Stimulated activated naive CD8-positive, alpha-beta T cell treated with anti-CD3 and anti-CD28 coated beads, Interleukin-15, Interleukin-2, amounts not matched to agents 100 U/mL and 50 U/mL, for 24 hours (primary cell): ENCODE measurements at places on chromosomes 2 and 18.
A peak's percentile ranks its signal among the peaks of the same experiment; 100 is the strongest.

DNA sequence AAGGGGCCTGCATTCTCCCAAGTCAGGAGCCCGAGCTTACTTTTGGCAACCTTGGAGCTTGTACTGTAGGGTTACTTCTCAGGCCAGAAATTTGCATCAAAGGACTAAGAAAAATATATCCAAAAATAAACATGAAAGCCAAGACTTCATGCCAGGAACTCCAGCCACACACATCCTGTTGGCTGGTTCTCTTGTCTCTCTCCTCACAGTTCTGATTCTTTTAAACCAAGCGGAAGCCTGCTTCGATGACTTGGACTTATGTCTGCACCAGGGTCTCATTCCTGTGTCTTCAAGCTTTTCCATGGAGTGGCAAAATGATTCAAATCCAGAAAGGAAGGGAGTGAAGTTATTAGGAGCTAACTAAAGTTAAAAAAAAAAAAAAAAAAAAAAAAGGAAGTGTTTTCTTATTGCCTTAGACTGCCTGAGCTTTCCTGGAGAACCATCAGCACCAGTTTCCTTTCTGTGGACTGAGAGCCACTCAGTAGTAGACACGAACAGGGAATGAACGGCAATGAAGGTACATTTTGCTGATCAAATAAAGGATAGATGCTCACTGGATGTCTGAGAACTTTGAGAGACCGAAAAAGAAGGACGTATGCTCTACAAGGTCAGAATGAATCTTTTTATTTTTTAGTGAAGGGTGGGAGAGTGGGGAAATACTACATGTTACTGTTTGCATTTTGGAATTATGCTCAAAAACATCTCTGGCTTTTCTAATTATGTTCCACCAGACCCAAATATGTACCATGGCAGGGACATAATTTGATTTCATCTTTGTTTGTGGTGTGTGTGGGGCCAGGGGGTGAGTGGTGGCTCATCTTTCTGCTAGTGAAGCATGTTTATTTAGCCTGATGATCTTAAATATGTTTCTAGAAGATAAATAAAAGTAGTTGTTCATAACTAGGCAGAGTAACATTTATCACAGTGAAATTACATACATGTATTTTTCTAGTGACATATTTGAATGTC is 86.0 kb downstream of the RAPGEF4 start:
- DNase-seq = no peak

DNA sequence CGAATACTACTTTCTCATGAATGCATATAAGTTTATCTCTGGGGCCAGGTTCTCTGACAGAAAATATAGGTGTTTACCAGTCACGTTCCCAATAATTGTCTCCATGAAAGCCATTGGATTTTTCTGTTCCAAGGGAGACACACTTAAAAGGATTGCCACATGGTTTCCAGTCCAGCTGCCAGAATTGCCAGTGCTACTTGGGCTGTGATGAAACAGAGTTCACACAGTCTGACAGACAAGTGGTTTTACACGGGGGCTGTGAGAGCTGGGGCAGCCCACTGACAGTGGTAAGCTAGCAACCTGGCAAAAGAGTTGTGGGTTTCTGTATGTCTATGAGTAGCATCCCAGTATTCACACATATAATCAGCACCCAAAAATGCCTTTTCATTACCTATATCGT is 27.7 kb upstream of the ATRAID start:
- no peak for DNase-seq

- DNase-seq = no peak
These were observed 60.5 kb upstream of the ALKAL2 start for GRCh38 chr2:348361-348916.

GRCh38 chr2:240596080-240596460 is 9.5 kb downstream of the CAPN10 start:
- DNase-seq = no peak

DNA sequence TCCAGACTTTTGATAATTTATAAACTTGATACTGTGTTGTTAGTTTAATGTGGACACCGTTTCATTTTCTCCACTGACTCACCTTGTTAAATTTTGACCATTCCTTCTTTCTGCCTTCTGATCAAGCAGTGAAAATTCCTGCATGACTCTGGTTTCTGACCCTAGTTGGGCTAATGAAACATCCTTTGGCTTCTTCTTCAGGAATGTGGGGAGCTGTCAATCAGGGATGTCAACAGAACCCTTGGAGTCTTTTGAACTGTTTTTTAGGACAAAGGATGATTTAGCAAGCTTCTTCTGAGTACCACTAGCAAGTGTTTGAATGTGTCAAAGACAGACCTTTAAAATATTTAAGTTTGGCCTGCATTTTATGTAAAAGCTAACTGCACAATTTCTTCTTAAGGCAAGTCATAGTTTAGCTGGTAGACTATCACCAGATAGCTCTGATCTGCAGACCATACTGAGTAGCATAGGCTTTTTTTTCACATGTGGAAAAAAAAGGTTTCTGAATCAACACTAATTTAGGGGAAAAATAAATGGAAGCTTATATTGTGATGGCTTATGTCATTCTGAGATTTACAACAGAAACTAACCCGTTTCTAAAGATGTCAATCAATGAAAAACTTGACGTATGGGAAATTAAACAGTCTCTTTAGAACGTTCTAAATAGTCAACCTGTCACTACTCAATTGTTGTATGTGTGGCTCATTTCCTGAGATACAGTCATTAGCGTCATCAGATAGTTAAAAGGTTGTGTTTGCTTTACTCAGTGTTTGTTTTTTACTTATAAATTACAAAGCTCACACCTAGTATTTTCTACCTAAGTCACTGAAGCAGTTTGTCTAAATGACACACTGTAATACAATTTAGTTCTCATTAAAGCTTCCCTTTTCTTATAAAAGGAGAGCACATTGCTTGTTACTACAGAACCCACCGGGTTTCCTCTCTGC is 311.4 kb downstream of the PTPRM start:
- DNase-seq = no peak

GRCh38 chr18:49378458-49378857 is 82.0 kb downstream of the DYM start:
- DNase-seq = no peak

GRCh38 chr2:149595056-149595963 is 7.7 kb upstream of the MMADHC start:
- no peak for DNase-seq

GRCh38 chr18:5197032-5197434 is at the start of gene AKAIN1:
AKAIN1 (minus strand) TSS chr18:5197257; CDS start chr18:5197053, 204 bp downstream.
- peak; percentile 45 for DNase-seq

- DNase-seq = no peak
These were observed 193.5 kb downstream of the ZFP36L2 start for GRCh38 chr2:43033016-43033270.
